Cortex of kidney (tissue), 1 donor: ENCODE measurements at places on chromosomes 3 and 15.

GRCh38 chr15:29434280-29434679 is 164.7 kb upstream of the NSMCE3 start:
- DNase-seq = no peak

GRCh38 chr15:94692710-94693109 is 461.3 kb downstream of the MCTP2 start:
- DNase-seq = no peak

GRCh38 chr3:123941121-123941520 is 19.9 kb downstream of the CCDC14 start:
- DNase-seq = no peak

- no peak for DNase-seq
These were observed 69.2 kb downstream of the KLHL25 start for GRCh38 chr15:85725564-85725963.

GRCh38 chr3:173639098-173639497 is 241.6 kb downstream of the NLGN1 start:
- no peak for DNase-seq

GRCh38 chr3:129747992-129748391 is 141.5 kb upstream of the PLXND1 start:
- DNase-seq = no peak
